ENCODE measurements at places on chromosomes 6 and 20. TPM values are rescaled to one million over a fixed set of nuclear protein-coding genes. Genes with fewer than 3 reads are reported as not detected.

The DXO gene
- total RNA-seq: 24.2 TPM

- no peaks in the 10 kb centered on the region for H3K36me3 ChIP-seq
- no peak overlapping the region for H3K4me3 ChIP-seq
- DNase-seq: peak; percentile 47
Observed at GRCh38 chr6:108002365-108003221, 44.6 kb upstream of the SEC63 start.

DNA sequence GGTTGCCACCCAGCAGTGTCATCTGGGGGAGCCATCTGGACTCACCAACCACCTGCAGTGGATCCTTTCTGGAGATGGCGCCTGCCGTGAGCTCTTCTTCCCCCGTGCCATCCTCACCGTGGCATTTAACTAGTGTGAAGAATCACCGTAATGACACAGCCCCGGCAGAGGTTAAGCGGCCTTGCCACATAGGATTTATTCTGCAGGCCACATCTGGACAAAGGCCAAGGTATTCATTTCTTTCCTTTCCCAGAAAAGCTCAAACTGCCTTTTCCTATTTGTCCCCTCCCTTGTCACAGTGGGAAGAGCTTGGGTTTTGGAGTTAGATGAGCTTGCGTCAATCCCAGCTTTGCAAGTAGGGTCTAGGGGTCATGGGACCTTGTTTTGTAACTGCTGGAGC is 88.4 kb downstream of the PXDC1 start:
- H3K27ac ChIP-seq: no peak overlapping the region
- H3K36me3 ChIP-seq: no peaks in the 10 kb centered on the region
- no peak overlapping the region for H3K4me3 ChIP-seq
- DNase-seq: no peak
- H3K4me1 ChIP-seq: no peaks in the 10 kb centered on the region

DNA sequence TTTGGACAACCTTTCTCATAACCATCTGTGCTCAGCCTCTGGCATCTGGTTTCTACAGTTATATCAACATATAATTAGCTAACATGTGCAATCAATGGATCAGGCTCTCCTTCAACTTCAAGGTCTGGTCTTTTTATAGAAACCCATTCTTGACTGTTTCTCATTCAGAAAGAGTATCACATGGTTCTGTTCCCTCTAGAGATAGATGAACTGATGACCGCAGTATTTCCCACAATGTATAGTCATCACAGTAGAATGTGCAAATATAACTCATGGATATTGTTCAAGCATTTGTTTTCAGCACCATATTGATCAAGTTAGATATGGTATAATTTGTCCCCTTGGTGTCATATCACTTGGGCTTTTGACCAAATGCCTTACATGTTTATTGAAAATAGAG is 656.2 kb downstream of the FRK start:
- no peak overlapping the region for H3K4me3 ChIP-seq
- H3K36me3 ChIP-seq: no peaks in the 10 kb centered on the region
- H3K4me1 ChIP-seq: no peaks in the 10 kb centered on the region
- no peaks in the 10 kb centered on the region for H3K27me3 ChIP-seq
- no peak for DNase-seq

- H3K4me3 ChIP-seq: no peak overlapping the region
- DNase-seq: peak; percentile 93
- peak overlapping the region; percentile 70 for H3K27ac ChIP-seq
- H3K4me1 ChIP-seq: no peaks in the 10 kb centered on the region
- no peaks in the 10 kb centered on the region for H3K27me3 ChIP-seq
Observed at GRCh38 chr20:62875419-62876361, 14.1 kb upstream of the TCFL5 start.

GRCh38 chr6:31785475-31785874 is 8.3 kb upstream of the VWA7 start:
- no peak for DNase-seq
- H3K27ac ChIP-seq: no peak overlapping the region
- no peaks in the 10 kb centered on the region for H3K4me1 ChIP-seq
- no peaks in the 10 kb centered on the region for H3K27me3 ChIP-seq

- no peaks in the 10 kb centered on the region for H3K36me3 ChIP-seq
- H3K27me3 ChIP-seq: no peaks in the 10 kb centered on the region
- peak overlapping the region; percentile 27 for H3K4me3 ChIP-seq
- DNase-seq: peak; percentile 24
- no peak overlapping the region for H3K27ac ChIP-seq
Observed at GRCh38 chr6:163712566-163712961, 298.0 kb downstream of the QKI start.

- no peak overlapping the region for H3K27ac ChIP-seq
- H3K4me1 ChIP-seq: peaks cover 18% of the 10 kb centered on the region
- H3K27me3 ChIP-seq: no peaks in the 10 kb centered on the region
- no peak overlapping the region for H3K4me3 ChIP-seq
- H3K36me3 ChIP-seq: no peaks in the 10 kb centered on the region
Observed at GRCh38 chr20:33563788-33564187, 73.9 kb downstream of the CBFA2T2 start.

All from GM23248 (cell line).